Stimulated activated CD4-positive, alpha-beta T cell treated with anti-CD3 and anti-CD28 coated beads, TNF-alpha, amount 100 ng/mL, for 1 hour (primary cell): ENCODE measurements at places on chromosomes 5 and 9.

GRCh38 chr5:173665326-173665725, 48.9 kb upstream of the BOD1 start:
- no peak for DNase-seq

- DNase-seq: no peak
Measured at GRCh38 chr9:129142138-129142935, 31.1 kb downstream of the PTPA start.

DNA sequence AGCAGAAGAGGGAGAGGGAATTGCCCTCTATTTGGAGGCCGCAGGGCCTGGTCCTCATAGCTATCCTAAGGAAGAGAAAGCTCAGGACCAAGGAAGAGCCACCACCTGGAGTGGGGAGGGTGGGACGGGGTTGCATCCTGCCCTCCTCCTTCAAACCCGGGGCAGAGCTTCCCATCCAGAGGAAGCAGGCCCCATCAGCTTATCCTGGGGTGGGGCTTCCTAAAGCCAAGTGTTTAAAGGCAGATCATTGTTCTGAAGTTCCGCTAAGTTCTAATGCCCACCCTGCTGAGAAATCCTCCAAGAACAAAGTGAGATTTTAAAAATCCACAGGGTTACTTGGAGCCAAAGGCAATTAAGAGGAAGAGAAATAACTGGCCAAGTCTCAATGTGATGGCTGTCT, 210.3 kb downstream of the C9orf152 start:
- no peak for DNase-seq

DNA sequence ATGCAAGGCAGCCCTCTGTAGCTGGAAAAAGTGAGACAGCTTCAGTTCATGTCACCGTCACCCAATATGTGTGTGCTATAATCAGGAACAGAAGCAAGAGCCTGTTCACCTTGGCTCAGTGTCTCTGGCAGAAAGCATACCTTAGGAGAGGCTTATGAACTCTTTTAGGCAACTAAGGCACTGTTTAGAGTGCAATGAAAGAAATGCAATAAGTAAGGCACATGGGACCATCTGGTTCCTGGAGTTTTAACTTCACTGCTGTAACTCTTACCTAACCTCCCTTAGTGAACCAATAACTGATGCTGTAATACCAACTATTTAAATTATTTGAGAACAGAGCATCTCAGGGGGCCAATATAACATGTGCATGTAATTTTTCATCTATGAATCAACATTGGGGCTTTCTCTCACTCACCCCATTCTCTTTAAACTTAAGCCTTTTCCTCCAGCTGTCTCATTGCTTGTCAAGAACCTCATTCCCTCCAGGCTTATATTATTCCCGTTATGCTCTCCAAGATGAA, 32.4 kb downstream of the C9 start:
- no peak for DNase-seq

GRCh38 chr9:131824953-131825495, 85.1 kb upstream of the RAPGEF1 start:
- DNase-seq: no peak

- DNase-seq: no peak
Measured at GRCh38 chr9:37215830-37216229, 95.5 kb downstream of the ZCCHC7 start.

GRCh38 chr5:94571415-94571814, 47.0 kb downstream of the KIAA0825 start:
- no peak for DNase-seq

DNA sequence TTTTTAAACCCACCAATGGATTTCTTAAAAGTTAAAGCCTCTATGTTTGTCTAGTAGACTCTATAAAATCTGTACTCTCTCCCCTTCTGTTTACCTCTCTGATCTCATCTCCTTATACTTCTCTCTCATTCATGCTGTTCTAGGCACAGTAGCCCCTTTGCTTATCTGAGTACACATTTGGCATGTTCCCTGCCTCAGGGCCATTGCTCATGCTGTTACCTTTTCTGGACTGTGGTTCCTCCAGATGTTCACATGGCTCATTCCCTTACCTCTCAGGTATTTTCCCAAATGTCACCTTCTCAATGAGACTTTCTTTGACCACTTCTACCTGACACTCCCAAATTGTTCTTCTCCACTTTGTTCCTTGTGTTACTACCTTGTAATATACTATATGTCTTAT, 176.1 kb downstream of the CWC27 start:
- DNase-seq: no peak

GRCh38 chr5:773517-774264, 10.8 kb downstream of the ZDHHC11B start:
- no peak for DNase-seq

DNA sequence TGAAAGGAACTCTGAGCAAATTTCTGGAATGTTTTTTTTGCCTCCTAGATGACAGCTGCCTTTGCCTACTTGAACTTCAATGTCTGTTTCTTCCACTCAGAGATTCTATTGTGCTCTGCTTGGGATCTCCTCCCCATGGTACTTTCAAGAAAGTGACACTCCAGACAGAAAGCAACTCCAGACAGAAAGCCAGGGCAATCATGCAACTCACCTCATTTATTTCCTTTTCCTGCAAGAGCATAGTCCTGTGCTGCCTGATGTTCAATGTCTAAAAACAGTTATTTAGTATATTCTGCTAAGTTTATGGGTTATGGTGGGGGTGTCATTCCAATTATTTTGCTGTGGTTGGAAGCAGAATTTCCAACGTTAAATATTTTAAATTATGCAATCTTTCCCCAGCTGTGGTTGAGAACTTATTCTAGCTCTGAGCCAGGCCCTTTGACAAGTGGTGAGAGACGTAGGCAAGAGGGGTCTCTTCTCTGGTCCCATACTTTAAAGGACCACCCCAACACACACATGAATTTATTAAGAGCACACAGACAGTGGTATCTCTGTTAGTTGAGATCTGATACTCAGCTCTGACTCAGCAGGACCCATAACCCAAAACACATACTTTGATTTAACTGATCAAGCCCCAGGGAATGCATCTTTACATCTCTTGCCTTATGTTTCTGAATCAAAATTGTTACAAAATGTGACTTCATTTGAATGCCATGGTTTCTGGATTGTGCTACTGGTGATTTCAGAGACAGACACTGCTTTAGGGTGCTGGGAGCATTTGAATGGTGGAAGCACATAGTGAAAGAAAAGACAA, 39.5 kb upstream of the MAMDC2 start:
- DNase-seq: no peak

DNA sequence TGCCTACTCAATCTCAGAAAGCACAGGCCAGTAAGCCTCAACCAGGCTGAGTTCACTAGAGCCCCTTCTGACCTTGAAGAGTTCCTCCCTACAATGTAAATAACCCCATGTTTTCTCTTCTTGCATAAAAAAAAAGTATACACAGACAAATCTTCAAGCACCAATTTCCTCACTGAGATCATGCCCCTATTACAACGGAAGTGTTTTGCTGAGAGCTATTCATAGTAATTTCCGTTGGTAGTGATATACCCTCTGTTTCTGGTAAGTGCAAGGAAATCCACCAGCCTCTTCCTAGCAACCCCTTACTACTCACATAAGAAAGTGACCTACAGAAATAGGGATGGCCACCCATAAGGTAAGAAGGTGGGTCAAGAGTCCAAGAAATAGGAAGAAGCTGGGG, 76.4 kb upstream of the TARS1 start:
- no peak for DNase-seq

GRCh38 chr5:3350781-3351180, 244.9 kb upstream of the IRX1 start:
- DNase-seq: no peak

GRCh38 chr5:179219661-179220620, 125.3 kb downstream of the ADAMTS2 start:
- DNase-seq: no peak

DNA sequence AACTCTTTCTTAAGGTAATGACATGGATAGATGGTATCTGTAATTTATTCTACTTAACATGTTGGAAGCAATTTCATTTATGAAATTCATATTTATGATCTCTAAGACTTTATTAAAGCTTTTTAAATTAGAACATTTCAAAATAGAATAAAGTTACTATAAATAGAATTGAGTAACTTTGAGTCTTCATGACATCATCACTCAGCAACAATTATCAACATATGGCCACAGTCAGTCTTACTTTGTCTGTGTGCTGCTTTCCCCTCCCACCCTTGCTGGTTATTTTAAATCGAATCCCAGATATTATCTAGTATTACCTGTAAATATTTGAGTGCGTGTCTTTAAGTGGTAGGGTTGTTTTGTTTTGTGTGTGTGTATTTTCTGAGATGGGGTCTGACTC, 65.2 kb downstream of the IPO11 start:
- no peak for DNase-seq

DNA sequence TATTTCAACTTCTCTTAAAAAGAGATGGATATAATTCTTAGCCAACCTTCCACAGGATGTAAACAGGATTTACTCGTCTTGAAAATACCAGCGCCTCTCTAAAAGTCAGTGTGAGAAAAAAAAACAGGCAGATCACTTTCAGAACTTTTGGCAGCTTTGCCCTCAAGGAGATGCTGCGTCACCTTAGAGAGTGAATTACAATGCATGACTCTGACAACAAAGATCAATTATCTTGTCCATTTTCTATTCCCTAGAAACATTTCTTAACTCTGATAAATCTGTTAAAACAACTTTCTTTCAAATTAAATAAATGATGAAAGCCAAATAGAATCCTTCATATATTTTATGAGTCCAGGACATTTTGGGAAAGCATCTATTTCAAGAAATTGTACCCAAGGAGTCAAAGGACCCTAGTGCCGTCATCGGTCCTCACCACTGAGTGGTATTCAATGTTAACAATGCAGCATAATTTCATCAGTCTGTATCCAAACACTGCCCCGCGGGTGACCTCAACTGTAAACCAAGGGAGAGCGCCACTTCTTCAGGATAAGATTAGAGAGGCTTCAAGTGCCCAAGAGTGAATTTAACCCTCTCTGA, 536.0 kb downstream of the PDE4D start:
- DNase-seq: no peak

GRCh38 chr9:16879416-16879815, 8.9 kb upstream of the BNC2 start:
- DNase-seq: no peak

DNA sequence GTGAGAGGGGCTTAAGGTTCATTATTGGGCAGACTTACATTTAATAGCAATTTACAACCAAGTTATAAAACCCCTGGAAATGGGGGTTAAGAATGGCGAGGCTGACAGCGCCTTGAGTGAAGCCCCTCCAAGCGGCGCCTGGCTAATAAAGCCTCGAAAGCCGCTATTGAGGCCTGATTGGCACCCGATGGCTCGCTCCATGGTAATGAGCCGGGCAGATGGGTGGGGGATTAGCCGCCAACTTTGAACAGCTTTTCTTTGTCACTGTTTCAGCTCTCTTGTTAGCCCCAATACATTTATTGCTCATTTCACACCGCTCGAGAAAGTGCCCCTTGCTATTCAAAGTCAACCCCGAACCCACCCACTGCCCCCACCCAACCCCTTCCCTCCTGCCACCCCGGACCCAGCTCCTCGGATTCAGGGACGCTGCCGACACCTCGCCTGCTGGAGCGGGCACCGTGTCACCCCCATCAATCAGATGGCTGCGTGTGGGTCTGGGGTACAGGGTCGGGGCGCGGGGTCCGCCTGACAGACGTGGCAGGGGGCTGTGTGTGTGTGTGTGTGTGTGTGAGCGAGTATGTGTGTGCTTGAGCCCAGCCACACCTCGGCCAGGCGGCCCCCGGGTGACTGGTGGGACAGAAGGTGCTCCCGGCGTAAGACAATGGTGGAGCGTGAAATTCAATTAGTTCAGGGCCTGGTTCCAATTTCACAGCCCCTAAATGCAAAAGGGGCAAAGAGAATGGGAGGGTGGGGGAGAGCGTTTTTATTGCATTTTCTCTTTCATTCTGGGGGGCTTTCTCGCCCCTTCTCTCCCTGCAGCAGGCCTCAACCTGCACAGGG, 34.2 kb downstream of the ASS1 start:
- no peak for DNase-seq

- no peak for DNase-seq
Measured at GRCh38 chr5:18036531-18036930, 402.3 kb downstream of the TAF11L14 start.

DNA sequence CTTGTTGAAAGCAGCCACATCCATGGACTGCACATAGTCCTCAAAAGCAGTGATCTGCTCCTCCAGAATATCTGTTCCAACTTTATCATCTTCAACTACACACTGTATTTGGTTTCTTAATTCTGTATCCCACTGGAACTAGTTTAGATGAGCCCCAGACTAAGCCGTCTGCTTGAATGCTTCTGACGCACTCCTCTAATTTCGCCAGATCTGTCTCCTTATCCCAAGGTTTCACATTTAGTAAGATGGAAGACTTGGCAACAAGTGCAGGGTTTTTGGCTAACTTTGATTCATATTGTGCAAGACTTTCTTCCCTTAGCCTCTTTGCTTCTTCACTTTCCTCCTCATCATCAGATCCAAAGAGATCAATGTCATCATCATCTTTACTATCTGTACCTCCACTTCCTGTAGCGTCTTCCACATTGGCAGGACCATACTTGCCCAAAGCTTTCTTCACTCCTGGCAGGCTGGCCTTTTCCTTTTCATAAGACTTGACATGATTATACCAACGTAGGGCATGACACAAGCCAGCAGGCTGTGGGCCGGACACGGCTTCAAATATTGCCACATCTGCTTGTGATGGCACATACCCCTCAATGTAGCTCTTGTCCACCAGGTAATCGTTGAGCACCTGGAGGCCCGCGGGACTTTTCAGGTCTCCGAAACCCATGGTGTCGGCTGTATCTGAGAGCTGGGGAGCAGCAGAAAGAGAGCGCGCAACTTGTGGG, 56.2 kb upstream of the PIK3R1 start:
- no peak for DNase-seq

DNA sequence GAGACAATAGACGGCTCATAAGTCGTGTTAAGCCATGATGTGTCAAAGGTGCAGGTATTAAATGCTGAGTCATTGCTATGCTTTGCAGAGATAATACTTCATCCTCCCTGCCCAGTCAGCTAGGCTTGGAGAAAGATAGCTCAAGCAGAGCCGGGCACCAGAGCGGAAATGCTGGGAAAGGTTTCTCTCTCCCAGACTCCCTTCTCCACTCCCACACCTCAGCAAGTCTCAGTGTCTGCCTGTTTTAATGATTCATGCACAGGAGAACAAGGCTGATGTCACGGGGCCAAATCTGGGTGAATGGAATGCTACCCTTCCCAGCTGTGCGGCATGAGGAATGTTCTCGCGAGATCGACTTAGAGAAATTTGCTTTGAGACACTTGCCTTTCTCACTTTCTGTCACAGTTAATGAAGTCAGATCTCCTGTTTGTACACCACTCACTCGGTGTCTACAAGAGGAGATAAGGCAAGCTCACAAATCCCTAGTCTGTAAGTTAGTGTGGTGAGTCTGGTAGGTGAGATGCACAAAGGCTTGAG, 204.4 kb downstream of the EFNA5 start:
- no peak for DNase-seq

GRCh38 chr9:22790329-22790728, 343.7 kb downstream of the DMRTA1 start:
- no peak for DNase-seq
